Thyroid gland (tissue), 4 donors: ENCODE measurements at places on chromosomes 11 and 22. TPM values are rescaled to one million over a fixed set of nuclear protein-coding genes. Genes with fewer than 3 reads are reported as not detected.

The PRR33 gene
- total RNA-seq: not detected

The SLC37A2 gene
- total RNA-seq: 3.3 TPM

The KRTAP5-9 gene
- total RNA-seq: not detected

The OSM gene
- not detected for total RNA-seq

The CARD16 gene
- 2.0 TPM for total RNA-seq

The TMEM25 gene
- 55.0 TPM for total RNA-seq

The POU2AF2 gene
- not detected for total RNA-seq

The ANO5 gene
- 13.8 TPM for total RNA-seq

The FOLH1 gene
- 10.7 TPM for total RNA-seq

The OR2D2 gene
- total RNA-seq: not detected

The STK33 gene
- 29.3 TPM for total RNA-seq

The LUZP2 gene
- not detected for total RNA-seq

The TREH gene
- not detected for total RNA-seq

The APOA5 gene
- not detected for total RNA-seq

The APOL3 gene
- total RNA-seq: 91.9 TPM

The TAF6L gene
- total RNA-seq: 46.5 TPM

The KIF18A gene
- 2.3 TPM for total RNA-seq

The OR5P2 gene
- total RNA-seq: not detected

The BAIAP2L2 gene
- total RNA-seq: 0.50 TPM

The HPS4 gene
- 44.0 TPM for total RNA-seq
